Hematopoietic multipotent progenitor cell treated with erythropoietin and hydrocortisone succinate and interleukin-3 and kit ligand, for 4 days (in vitro differentiated cells): ENCODE measurements at places on chromosomes 12 and 14.
A peak's percentile ranks its signal among the peaks of the same experiment; 100 is the strongest.

DNA sequence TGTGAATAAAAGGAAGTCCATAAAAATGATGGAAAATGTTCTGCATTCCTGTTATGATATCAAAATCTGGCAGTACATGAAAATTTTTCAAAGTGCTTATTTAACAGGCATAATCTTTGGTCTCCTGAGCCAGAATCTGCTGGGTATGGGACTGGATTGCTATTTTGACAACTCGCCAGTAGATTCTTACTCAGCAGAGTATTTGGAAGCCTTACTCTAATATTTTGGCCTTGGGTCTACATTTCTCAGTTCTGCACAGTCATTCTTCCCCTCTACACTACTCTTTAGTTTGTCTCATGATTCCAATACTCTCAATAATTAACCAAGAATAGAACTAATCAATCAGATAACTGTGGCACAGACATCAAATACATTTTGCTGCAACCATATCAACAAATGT is 1.1 kb upstream of the SLCO1B1 start:
- DNase-seq = no peak

DNA sequence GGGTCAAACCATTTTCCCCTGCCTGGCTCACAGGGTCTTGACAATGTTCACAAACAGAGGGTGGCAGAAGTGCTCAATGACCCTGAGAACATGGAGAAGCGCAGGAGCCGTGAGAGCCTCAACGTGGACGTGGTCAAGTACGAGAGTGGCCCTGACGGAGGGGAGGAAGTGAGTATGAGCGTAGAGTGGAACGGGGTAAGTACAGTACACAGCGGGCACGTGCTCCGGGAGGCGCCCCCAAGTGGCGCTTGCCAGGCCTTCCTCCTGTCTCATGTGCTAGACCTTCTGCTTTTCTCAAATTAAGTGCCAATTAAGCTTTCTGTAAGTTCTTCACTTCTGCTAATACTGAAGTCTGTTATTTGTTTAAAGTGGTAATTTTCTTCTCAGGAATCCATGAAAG is 35.9 kb downstream of the XRCC3 start:
- DNase-seq = peak; percentile 87

- DNase-seq = no peak
These were observed 5.0 kb downstream of the IRAK4 start for GRCh38 chr12:43763769-43764168.

DNA sequence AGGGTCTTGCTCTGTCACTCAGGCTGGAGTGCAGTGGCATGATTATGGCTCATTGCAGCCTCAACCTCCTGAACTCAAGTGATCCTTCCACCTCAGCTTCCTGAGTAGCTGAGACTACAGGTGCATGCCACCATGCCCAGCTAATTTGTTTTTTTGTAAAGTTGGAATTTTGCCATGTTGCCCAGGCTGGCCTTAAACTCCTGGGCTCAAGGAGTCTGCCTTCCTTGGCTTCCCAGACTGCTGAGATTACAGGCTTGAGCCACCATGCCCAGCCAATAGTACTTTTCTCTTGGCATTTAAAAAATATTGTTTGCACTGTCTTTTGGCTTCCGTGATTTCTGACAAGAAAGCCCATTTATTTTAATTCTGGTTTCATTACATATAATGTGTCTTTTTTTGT is 61.3 kb downstream of the DIP2B start:
- no peak for DNase-seq

DNA sequence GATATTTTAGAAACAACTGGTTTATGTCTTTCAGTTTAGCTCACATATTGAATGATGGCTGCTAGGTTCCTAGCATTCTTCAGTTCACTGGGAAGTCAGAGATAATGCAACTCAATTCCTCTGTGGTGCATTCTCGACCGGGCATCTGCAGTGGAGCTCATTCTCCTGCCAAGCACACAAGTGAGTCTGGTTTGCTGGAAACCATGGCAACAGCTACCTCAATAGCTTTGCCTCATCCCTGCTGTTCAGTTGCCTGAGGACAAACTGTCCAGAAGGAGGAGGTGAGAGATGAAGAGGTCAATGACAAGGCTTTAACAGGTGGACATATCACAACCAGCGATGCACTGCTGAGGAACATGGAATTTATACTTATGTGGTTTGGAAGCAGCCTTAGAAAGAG is 816.9 kb downstream of the AACS start:
- DNase-seq = no peak

DNA sequence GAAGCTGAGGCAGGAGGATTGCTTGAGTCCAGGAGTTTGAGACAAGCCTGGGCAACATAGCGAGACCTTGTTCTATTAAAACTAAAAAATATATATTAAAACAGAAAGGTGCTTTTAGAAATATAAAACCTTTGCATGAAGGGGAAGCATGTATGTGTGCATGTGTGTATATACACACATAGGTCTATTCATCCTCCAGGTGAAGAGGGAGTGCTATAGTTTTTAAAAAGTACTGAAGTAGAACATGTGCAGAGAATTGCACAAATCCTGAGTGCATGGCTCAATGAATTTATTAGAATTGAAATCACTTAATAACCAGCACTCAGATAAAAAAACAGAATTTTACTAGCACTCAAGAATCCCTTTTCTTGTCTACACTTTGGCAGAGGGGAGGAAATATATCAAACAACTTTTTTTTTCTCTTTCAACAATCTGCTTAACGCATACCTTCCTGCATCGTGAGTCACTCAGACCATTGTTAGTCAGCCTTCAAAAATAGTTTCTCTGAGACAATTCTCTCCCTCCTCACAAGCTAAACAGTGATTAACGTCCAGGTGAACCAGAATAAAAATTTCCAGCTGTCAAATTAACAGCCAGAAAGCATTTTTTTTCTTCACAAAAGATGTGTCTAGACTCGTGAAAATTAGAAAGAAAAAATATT is 17.7 kb upstream of the NEDD1 start:
- DNase-seq = no peak

DNA sequence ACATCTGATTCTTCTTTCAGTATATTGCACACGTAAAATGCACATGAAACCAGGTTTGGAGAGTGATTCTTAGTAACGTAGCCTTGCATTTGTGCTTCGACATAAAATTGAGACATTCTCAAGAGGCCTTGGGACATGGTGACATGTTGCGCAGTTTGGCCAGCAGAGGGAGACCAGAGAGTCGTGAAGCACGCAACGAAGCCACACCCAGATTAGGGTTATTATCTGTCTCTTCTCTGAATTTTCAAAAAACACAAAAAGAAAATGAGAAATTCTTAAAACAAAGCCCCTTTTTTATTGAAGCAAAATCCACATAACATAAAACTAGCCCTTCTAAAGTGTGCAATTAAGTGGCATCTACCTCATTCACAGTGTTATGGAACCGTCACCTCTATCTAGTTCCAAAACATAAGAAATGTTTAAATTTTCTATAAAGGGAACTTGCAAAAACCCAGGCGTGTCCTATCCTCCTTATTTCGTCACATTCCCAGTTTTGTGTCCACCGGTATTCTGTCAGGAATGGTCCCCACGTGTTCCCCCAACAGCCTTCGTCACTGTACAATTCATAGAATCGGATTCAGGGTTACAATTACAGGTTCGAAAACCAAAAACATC is 108.8 kb upstream of the ATF7IP start:
- DNase-seq = peak; percentile 94

- no peak for DNase-seq
These were observed 11.2 kb downstream of the AHSA1 start for GRCh38 chr14:77469067-77469505.

DNA sequence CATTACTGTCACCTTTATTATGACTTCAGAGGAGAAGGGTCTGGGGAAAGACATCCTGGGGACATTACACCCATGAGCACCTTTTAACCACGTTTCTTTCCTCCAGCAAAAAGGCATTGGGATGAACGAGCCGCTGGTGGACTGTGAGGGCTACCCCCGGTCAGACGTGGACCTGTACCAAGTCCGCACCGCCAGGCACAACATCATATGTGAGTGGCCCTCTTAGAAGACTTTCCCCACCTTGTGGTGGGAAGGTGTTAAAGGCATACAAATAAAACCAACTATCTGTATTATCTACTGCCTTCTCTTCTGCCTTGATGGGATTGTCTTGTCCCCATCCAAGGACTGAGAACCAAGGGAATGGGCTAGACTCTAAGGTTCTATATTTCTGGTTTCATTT is 6.0 kb downstream of the PSMD9 start:
- DNase-seq = peak; percentile 62

DNA sequence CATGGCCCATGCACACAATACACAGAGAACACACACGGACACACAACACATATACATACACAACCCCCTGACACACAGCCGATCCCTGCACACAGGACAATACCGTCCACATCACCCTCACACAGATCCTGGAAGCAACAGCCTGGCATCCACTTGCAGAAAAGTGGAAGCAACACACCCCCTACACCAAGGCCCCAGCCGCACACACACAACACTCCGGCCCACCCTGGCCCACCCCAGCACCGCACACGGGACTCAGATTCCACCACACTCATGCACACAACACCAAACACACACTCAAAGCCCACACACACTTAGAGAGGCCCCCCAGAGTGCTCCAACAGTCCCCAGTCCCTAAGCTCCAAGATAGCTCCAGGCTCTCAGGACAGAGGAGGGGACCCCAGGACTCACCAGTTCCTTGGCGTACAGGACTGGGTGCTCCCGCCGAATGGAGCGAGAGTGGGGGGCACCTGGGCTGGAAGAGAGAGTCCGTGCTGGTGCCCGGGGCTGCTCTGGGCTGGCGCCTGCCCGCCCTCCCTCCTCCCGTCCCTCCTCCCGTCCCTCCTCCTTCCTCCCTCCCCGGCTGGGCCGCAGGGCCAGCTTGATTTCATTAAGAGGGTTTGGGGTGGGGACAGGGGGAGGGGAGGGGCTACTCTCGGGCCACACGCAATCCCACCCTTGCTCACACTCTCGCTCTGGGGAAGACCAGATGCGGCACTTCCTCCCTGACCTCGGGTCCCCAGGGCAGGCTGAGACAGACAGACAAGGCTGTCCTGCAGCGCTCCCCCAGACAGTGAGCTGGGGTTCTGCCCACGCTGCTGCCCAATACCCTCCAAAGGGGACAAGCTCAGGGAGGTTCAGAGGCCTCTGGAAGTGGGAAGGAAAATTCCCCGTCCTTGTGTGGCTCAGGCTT is at the start of gene TMEM119:
Gene TMEM119 (minus strand): TSS at position 526 of the 913 bp plus-strand sequence. CDS start 5,701 bp downstream, outside the sequence.
- DNase-seq = peak; percentile 45

- DNase-seq = no peak
These were observed 6.9 kb downstream of the FLRT2 start for GRCh38 chr14:85536833-85537190.

- DNase-seq = no peak
These were observed 13.8 kb downstream of the TMED10 start for GRCh38 chr14:75162631-75163030.

GRCh38 chr14:99560922-99561683 is 42.9 kb downstream of the CCDC85C start:
- no peak for DNase-seq

DNA sequence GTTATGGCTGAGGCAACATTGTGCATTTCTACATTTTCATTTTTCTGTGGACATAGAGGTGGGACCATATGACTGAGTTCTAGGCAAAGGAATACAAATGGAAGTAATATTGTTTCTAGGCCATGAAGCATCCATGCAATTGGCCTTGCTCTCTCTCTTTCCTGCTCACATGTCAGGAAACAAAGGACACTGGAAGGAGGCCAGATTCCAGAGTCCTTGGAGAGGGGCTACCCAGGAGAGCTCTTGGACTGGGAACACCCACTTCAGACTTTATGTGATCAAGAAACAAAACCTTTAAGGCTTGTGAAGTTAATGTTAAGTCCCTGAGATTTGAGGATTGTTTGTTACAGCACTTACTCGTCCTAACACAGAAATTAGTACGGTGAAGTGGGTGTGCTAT is 32.8 kb downstream of the PDZRN4 start:
- DNase-seq = no peak

DNA sequence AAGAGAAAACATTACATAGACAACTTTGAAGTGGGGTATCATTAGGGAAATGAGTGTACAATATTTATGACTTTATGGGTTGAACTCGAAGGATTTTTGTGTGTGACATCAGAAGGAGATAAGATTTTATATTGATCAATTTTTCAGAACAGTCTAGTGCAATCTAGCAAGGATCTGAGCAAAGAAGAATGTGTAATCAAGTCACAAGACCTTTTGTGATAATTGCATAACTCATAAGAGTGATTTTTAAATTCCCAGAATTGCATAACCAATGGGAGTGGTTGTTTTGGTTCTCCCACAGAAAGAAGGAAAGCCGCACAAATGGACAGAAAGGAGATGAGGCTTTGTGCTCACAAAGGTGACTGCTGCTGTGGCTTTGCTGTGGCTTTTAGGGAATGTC is 441.8 kb upstream of the FLRT2 start:
- DNase-seq = no peak

GRCh38 chr12:51403159-51403558 is 12.0 kb upstream of the GALNT6 start:
- DNase-seq = no peak

DNA sequence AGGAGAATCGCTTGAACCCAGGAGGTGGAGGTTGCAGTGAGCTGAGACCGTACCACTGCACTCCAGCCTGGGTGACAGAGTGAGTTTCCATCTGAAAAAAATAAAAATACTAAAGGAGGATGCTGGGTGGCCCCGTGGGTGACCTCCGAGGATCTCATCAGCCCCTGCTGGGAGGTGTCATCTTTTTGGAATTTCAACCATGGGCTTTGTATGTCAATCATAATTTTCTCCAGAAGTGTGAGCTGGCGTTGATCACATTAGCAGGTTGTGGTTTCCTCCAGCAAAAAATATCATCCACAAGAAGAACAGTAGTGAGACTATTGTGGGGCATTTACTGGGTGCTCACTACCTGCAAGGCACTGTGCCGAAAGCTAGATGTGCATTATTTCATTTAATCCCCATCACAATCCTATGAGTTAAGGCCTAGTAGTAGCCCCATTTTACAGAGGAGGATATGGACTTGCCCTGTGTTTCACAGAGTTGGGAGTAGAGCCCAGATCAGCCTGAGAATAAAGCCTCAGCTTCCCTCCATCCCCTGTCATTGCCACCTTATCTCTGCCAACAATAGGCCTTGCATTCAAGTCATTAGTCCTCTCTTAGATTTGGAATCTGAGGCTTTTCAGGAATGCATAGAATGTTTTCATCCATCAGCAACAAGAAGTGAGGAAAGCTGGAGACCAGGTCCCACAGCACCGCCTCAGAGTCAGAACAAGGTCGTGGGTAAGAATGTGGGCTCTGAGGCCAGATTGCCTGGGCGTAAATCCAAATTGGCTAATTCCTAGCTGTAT is 39.8 kb downstream of the SVOP start:
- DNase-seq = no peak

- no peak for DNase-seq
These were observed 50.8 kb downstream of the EID3 start for GRCh38 chr12:104354167-104354867.

GRCh38 chr12:88432531-88433490 is 147.5 kb downstream of the KITLG start:
- DNase-seq = peak; percentile 34
